ENCODE measurements at places on chromosomes 5 and 9. TPM values are rescaled to one million over a fixed set of nuclear protein-coding genes. Genes with fewer than 3 reads are reported as not detected.

DNA sequence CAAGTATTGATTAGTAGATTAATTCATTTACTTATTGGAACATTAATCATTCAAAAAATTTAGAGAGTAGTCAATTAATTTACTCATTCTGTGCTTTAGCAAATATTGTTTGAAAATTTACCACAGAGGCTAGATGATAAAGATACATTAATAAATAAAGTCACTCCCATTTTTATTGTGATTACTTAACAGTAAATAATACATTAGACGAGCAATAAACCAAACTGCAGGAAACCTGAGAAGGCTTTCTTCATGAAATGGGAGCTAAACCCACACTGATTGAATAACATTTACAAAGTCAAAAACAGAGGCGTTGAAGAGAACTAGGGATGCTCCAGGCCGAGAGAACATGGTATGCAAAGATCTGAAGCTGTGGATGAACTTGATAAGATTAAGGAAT lies 38.8 kb upstream of the PRDM9 start:
- no peaks in the 10 kb centered on the region for H3K36me3 ChIP-seq
- no peak for DNase-seq
- no peak overlapping the region for H3K27ac ChIP-seq
- H3K27me3 ChIP-seq, result no peaks in the 10 kb centered on the region
- no peak overlapping the region for H3K4me3 ChIP-seq
- peaks cover 4% of the 10 kb centered on the region for H3K4me1 ChIP-seq

DNA sequence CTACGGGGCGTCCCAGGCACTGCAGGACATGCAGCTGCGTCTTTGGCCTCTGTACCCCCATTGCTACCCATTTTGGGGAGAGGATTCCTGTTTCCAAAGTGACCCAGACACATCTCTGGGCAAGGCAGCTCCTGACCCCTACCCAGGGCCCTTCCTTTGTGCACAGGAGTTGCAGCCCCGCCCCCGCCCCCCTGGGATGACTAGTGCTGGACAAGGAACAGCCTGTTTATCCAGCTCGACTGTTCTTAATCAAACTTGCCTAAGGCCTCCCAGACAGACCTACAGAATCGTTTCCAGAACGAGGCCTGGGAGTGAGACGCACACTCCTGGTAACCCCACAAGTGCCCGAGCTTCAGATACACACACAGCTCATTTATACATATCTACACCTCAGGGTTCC lies 13.2 kb downstream of the DIPK1B start:
- peak overlapping the region; percentile 96 for H3K27ac ChIP-seq
- H3K4me3 ChIP-seq, result peak overlapping the region; percentile 99
- peaks cover 25% of the 10 kb centered on the region for H3K4me1 ChIP-seq
- no peak for DNase-seq

HACD4 gene
- total RNA-seq, result 2.4 TPM

LYSMD3 gene
- 15.0 TPM for total RNA-seq
